ENCODE measurements at places on chromosomes 4 and X.

DNA sequence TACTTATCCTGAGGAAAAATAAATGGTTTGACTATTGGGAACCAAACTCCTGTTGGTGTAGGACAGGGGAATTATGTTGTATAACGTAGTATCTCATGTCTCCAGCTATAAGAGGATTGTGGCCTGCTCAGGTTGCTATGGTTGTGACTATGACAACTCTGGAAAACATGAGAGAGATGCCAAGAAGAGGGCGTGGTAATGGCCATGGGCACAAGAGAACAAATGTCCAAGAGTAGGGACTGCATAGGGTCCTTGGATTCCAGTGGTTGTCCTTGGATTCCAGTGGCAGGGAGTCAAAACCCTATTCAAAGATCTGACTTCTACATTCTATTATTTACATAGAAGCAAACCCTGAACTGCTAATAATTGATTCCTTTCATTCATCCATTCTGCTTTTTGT is 6.8 kb upstream of the MOB1B start:
- DNase-seq = no peak

- no peak for DNase-seq
Measured at GRCh38 chr4:165519591-165519990, 140.8 kb downstream of the CPE start.

DNA sequence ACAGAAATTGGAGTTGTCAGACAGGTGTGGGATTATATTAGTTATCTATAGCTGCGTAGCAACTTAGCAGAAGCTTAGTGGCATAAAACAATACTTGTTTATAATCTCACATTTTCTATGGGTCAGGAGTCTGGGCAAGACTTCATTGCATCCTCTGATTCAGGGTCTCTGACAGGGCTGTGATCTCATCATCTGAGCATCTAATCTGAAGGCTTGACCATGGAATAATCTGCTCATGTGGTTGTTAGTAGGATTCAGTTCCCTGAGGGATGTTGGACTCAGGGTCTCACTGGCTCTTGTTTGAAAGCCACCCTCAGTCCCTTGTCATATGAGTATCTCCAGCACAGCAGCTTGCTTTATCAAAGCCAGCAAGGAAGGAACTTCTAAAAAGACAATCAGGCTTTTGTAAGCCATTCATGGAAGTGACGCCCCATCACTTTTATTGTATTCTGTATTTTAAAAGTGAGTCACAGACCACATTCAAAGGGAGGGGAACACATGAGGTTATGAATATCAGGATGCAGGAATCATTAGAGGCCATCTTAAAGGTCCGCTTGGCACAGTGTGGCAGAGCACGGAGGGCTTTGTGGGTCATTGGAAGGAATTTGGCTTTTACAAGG is 37.2 kb upstream of the FAM9B start:
- no peak for DNase-seq

- no peak for DNase-seq
Measured at GRCh38 chrX:67780694-67781109, 236.9 kb downstream of the AR start.

GRCh38 chrX:44020693-44021092 is 47.5 kb upstream of the NDP start:
- no peak for DNase-seq

DNA sequence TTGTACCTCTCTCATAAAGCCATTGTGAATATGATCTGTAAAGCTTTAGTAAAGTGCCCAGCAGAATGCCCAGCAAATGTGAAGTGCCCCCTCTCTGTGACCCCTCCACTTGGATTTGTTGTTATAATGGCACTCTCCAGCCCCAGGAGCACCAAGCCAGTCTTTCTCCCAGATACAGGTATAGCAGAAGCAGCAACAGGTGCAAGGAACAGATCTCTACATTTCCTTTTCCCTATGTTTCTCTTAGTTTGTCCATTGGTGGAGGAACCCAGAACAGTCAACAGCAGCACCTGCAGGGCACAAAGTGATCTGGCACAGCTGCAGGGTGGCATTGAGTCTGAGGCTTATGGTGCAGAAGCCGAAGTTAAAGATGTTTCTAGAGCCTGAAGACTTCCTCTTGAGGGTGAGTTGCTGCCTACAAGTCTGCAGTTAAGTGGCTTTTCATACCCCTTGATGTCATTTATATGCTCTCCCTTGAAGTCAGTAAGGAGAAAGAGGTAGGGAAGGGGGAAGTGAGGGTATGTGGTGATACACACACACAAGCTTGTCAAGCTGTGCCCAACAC is 16.1 kb upstream of the CXCL3 start:
- DNase-seq = no peak
